Stimulated activated CD4-positive, alpha-beta T cell treated with anti-CD3 and anti-CD28 coated beads, Interleukin-4, amount 100 ng/mL, for 4 hours (primary cell): ENCODE measurements at places on chromosomes 7 and 10.

DNA sequence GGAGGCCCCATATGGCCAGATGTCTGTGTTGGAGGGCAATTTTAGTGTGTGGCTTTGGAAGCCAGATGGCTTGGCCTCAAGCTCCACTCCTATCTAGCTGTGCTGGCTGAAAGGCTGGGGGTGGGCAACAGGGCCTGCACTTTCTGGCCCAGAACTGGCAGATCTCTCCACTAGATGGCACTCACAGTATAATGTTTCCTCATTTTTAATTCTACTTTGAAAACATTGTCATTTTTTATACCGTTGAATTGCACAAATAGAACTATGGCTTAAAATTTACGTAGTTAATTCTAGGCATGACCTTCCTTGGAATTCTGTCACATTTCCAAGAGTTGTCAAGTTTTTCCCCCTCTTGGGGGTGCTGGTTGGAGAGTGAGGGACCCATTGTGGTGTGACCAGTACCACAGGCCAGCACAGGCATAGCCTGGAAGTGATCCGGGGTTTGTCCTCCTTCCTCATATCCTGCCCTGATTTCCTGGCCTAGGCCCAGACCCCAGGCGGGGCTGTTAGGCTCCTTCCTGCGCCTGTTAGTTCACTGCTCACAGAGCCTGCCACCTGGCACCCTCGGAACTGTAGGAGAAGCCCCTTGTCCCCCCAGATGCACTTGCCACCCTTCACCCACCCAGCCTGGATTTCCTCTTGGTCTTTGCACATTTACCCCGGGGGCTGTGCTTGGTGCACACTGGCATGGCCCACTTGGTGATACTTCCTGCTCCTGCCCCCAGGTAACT lies 52.8 kb downstream of the ARHGAP22 start:
- DNase-seq = no peak

GRCh38 chr10:107545717-107546116 lies 381.2 kb upstream of the SORCS1 start:
- DNase-seq = no peak

DNA sequence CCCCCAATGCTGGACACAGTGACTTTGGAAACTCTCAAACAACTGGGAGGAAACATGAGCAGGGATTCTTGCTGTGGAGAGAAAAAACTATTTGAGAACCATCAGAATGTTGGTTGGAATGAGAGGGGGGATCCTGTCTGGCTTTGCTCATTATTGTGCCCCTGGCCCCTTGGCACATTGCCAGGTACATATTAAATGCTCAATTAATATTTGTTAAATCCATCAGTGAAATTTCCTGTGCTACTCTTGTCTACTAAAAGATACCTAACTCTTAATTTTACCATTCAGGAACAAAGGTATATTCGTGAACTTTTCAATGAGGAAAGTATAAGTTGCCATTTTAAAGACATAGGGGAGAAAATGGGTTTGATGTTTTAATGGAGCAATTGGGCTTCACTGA lies 329.4 kb downstream of the OTUD1 start:
- DNase-seq = no peak

DNA sequence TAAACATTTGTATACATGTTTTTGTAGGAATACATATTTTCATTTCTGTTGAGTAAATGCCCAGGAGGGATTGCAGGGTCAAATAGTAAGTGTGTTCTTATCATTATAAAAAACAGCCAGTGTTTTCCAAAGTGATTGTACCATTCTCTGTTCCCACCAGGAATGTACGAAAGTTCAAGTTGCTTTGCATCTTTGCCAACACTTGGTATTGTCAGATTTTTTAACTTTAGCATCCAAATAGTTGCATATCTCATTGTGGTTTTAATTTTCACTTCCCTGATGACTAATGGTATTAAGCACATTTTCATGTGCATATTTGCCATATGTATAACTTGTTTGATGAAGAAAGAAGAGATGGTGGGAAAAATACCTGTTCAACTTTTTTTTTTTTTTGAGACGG lies 213.9 kb downstream of the ZNF365 start:
- no peak for DNase-seq

GRCh38 chr10:71795248-71795647 lies 21.9 kb upstream of the VSIR start:
- no peak for DNase-seq

- no peak for DNase-seq
Observed at GRCh38 chr10:129568583-129569344, 101.7 kb downstream of the MGMT start.

DNA sequence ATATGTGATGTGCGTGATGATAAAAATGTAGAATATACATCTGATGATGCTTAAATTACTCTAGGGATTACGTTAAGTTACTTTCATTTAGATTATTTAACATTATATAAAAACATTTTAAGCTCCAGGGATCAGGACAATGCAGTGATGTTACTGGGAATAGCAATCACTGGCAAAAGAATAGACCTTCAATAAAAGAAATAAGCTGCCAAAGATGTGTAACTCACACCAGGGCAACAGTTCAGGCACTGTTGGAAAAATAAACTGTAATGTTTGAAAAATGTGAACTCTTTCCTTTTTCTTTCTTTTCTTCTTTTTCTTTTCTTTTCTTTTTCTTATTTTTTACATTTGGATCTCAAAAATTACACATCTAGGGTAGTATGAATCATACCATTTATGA lies 131.7 kb downstream of the SEMA3D start:
- no peak for DNase-seq

DNA sequence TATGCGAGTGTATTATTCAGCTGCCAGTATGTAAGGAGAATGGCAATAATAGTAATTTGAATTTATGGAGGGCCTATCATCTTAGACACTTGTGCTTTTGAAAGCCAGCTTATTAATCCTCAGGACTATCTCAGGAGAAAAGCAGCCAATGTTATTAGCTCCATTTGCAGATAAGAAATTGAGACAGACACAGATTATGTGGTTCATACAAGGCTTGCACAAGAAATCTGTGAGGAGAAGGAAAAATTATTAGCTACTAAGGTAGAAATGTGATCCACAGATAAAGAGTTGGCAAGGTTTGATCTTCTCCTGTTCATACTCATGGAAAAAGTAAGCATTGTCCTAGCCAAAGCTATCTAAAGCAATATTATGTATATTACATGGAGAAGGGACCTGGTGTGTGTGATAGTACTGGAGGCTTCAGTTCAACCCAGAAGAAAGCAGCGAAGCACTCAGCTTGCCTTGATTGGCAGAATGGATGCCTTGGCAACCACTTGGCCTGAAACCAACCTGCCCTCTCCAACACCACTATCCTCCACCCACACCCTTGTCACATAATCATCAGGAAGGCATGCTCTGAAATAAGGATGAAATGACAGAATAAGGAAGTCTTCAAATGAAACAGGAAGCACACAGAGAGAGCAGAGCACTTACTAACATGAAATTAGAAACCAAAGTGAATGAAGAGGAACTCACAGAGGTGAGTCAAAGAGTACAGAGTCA lies 18.0 kb downstream of the MACC1 start:
- DNase-seq = no peak

- no peak for DNase-seq
Observed at GRCh38 chr10:120734483-120735078, 116.6 kb upstream of the WDR11 start.

DNA sequence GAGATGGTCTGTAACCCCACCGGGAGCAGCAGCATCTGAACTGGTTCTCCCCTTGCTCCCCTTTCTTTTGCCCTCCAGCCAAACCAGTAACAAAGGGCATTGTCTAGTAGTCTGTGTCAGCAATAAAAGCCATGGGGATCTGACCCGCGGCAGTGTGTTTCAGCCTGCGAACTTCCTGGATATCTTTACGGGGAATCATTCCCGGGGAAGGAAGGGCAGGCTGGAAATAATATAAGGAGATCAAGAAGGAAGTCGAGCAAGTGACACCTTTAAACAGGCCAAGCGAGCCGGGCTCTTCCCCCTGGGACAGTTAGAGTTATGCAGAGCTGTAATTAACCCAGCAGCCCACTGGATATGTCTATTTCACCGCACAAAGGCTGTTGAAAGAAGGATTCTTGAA lies 661.2 kb upstream of the GALNT17 start:
- no peak for DNase-seq

DNA sequence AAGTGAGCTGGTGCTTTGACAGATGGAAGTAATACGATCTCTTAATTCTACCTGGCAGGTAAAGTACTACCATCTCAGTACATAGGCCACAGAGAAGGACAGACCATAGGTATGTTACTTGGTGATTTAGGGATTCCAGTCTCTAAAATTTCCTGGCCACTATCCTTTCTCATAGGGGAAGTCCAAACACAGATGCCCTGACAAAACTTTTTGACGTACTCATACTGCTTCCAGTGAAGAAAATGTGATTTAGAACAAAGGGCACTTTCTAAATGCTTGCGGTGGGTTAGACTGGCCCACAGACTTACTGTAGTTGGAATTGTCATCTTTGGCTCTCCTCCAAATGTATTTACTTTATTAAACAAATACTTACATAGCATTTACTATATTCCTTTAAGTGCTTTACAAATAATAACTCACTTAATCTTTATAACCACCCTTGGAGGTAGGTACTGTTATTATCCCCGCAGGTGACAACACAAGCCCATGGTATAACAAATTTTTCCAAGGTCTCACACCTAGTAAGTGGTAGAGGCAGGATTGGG lies 3.0 kb downstream of the PI4K2A start:
- DNase-seq = no peak

DNA sequence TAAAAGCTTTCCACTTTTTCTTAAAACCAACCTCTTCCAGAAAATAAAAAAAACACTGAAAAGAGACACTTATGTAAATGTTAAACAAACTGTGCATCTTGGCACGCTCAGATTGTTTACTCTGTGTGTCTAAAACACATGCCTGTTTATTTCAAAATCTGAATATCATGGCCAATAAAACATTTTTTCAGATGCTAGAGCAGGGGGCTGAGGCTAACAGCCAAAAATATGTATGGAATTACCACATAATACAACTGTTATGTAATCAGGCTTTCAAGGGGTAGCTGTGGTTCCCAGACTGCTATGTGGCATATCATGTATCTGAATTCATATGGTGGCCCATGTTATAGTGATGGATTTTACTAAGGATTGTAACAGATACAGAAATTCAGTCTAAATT lies 130.4 kb downstream of the HIBADH start:
- DNase-seq = no peak

GRCh38 chr7:38863601-38864291 lies 45.2 kb downstream of the VPS41 start:
- DNase-seq = no peak

- no peak for DNase-seq
Observed at GRCh38 chr7:49333180-49333881, 409.0 kb downstream of the CDC14C start.

DNA sequence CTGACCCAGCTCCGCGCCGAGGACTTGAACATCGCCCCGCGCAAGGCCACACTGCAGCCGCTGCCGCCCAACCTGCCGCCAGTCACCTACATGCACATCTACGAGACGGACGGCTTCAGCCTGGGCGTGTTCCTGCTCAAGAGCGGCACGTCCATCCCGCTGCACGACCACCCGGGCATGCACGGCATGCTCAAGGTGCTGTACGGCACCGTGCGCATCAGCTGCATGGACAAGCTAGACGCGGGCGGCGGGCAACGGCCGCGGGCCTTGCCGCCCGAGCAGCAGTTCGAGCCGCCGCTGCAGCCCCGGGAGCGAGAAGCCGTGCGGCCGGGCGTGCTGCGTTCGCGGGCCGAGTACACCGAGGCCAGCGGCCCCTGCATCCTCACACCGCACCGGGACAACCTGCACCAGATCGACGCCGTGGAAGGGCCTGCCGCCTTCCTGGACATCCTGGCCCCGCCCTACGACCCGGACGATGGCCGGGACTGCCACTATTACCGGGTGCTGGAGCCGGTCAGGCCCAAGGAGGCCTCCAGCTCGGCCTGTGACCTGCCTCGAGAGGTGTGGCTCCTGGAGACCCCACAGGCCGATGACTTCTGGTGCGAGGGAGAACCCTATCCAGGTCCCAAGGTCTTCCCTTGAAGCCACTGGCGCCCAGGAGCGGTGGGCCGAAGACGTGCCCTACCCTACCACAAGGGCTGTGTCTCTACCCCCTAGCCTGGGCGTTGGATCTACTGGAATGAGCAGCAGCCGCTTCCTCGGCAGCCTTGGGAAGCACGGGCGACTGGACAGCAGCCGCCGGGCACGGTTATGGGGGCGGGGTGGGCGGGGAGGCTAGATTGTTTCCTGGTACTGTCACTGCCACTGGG lies 945 bp downstream of the ADO start:
- peak; percentile 4 for DNase-seq

GRCh38 chr10:27242951-27243551 lies 2.5 kb upstream of the ACBD5 start:
- DNase-seq = peak; percentile 66

DNA sequence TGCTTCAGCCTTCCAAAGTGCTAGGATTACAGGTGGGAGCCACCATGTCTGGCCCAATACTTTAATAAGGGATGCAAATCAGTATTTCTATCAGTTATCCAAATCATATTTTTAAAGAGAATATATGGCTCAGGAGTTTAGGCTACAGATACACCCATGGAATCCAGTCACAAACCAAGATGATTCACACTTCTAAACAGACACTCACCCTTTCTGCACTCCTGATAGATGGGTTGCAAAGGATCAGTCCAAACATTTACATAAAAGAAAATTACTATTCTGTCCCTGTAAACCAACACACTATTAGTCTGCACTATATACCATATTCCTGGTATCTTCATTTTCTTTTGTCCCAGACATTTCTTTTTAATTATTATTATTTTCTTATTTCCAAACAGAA lies 2.2 kb downstream of the MORN4 start:
- DNase-seq = no peak

GRCh38 chr10:72981882-72982529 lies 27.4 kb upstream of the PLA2G12B start:
- DNase-seq = no peak

DNA sequence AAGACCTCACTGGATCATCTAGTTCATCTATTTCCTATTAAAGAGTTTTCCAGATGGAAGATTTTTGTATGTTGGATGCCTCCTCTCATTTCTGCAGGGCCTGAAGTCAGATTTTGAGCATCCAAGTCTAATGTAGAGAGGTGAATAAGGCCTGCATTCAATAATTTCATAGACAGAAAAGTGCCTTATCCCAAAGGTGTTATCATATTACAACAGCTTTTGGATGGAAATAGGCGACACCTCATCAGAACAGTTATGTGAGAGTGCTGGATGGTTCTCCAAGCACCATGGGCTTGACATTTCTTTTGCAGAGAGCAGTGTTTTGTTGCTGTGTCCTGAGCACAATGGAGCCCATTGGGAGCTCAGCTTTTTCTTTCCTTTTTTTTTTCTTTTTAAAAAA lies 162.4 kb upstream of the MEOX2 start:
- no peak for DNase-seq

DNA sequence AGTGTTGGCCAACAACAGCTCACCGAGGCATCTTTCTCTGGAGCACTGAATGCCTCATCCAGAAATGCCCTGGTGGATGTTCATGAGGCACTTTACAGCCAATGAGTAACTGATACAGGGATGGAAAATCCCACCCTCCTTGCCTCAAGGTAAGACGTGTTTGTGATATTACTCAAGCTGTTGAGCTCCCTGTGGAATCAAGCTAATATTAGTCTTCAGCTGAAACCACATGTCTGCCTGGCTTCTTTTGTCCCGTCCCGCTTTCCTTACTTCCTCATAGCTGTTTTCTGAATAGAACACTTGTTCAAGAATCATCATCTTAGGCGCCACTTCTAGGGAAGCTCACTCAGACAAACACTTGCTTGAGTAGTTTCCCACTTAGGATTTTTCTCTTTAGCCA lies 422.4 kb downstream of the INHBA start:
- DNase-seq = no peak
